ENCODE measurements at places on chromosomes 6 and 20.

GRCh38 chr6:15735567-15736265 lies 72.9 kb upstream of the DTNBP1 start:
- DNase-seq = peak; percentile 67

- DNase-seq = no peak
Measured at GRCh38 chr6:2127484-2127911, 117.9 kb downstream of the GMDS start.

GRCh38 chr6:28875191-28875747 lies 48.5 kb downstream of the TRIM27 start:
- DNase-seq = no peak

DNA sequence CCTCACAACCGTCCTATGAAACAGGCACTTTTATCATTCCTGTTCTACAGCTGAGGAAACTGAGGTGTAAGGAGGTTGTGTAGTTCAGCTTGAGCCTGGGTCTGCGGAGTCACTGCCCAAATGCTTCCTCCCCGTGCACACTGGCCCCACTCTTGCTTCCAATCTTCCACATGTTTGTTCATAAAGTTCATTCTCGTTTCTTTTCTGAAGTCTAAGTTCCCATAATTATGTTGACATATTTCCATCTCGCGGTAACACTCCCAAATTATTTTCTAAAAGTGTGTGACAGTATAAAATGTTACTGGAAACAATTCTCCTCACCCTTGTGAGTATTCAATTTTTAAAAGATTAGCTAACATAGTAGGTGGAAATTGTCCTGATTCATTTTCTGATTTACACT lies 106.9 kb downstream of the SLC22A3 start:
- no peak for DNase-seq

DNA sequence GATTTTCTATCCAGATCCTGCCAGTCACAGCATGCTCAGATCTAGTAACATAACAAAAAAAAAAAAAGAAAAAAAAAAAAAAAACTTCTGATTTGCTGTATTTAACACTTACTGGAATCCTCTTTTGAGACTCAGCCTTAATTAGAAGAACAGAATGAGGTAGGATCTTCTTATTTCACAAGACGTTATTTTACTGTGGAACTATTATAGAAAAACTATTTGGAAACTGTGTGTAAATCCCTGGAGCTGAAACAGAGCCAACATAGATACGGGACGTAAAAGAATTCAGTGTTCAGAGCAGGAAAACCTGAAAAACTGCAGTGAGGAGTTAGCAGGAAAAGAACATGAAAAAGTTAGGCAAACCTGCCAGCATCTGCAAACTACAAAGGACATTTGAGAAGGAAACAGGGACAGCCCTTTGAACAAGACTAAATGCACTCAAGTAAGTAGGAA lies 3.4 kb upstream of the ZNF217 start:
- no peak for DNase-seq

DNA sequence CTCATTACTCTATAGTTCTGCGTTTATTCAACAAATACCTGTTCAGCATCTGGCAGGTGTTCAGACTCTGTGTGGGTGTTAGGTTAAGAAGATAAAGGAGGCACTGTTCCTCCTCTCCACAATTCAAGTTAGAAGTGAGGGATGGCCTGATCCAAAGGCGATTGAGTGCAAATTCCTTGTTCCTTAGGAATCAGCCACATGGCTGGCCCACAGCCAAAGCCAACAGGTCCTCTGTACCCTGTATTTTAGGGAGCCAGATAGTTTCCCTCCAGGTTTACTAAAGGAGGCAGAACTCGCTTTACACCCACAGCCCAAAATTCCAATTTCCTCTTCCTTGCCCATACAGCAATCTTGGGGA lies 5.0 kb upstream of the CD40 start:
- DNase-seq = no peak

- no peak for DNase-seq
Measured at GRCh38 chr6:17863901-17864754, 123.3 kb downstream of the KIF13A start.

DNA sequence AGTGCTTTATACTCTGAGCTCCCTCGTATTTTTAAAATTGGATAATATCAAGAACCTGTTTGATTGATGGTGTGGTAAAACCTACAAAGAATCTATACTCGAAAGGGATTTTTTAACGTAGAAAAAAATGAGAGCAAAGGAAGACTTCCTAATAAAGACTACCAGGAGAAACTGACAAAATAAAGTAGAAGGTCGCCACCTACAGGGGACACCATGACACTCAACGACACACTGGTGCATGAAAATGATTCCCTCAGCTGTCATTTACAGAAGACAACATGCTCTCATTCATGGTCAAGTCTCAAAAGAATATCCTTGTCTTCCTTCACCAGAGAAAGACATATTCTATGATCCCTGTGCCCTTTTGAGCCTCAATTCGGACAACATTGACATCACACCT lies 10.1 kb upstream of the NHSL1 start:
- peak; percentile 49 for DNase-seq

DNA sequence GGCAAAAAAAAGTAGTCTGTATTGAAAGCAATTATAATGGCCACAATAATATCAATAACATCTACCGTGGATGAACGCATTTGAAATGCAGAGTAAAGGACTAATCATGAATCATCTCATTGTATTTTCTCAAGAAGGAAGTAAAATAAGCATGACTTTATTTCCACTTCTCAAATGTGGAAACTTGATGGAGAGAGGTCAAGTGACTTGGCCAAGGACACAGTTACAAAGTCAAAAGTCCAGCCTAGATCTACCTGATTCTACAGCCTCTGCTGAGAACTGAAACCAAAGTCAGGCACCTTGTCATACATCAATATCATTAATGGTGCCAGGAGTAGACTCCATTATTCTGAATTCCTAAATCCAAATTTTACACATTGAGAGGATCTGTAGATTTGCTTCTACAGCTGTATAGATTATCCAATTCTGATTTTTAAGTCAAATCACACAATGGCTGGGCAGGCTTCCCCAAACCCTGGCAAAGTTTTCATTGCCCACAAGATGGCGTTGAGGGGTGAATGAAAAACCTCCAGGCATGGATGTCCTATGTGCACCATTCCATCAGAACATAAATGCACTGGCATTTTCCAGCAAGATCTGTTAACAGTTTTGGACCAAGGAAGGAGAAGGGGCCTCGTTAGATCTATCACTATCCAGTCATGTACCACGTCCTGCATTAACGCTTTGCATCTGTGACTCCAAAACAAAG lies 423.1 kb downstream of the MAFB start:
- DNase-seq = no peak

DNA sequence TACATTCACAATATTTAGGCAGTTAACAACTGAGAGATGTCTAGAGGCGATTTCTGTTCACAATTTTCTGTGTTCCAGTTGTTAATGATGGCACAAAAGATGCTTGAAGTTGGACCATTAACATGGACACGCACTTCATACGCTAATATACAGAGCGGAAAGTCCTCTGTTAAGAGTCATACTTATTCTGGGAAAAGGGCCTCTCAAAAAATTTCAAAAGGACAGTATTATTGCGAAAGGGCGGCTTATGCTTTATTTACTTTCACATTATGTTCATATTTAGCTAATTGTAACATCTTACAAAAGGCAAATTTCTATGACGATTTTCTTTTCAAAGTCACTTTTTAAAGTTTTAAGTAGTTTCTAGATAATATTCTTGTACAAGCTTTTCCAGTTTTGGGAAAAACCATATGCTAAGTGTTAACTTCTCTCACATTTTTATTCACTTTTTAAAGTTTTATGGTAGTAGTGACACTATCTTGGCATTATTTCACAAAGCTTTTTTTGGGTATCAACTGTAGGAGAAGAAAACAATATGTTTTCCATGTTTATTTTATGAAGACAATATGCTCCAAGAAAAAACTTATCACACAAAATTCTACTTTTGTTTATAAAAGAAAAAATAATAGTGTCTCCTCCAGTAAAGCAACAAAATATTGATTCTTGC lies 62.3 kb downstream of the MAP7 start:
- no peak for DNase-seq

GRCh38 chr6:144262470-144263369 lies 22.4 kb upstream of the UTRN start:
- DNase-seq = no peak

GRCh38 chr20:19252451-19253120 lies 40.1 kb downstream of the SLC24A3 start:
- DNase-seq = no peak

GRCh38 chr6:140208286-140208685 lies 833.8 kb upstream of the CITED2 start:
- peak; percentile 34 for DNase-seq

GRCh38 chr6:144149558-144149893 lies 791 bp upstream of the STX11 start:
- DNase-seq = no peak

DNA sequence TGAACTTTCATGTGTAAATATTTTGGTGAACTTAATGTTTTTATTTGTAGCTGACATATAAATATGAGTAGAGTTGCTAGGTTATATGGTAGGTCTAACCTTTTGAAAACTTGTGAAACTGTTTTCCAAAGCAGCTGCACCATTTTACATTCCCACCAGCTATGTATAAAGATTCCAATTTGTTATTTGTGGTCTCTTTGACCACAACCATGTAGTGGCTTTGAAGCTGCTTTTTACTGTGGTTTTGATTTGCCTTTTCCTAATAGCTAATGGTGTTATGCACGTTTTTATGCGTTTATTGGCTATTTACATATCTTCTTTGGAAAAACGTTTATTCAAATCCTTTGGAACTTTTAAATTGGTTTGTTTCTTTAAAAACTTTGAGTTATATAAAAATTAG lies 10.3 kb downstream of the CST3 start:
- no peak for DNase-seq

- no peak for DNase-seq
Measured at GRCh38 chr6:14767226-14767625, 478.6 kb upstream of the JARID2 start.

GRCh38 chr6:74597266-74597665 lies 608.6 kb downstream of the COL12A1 start:
- DNase-seq = no peak

- no peak for DNase-seq
Measured at GRCh38 chr20:49261173-49261572, 16.7 kb downstream of the ZNFX1 start.

GRCh38 chr6:37648465-37649330 lies 49.0 kb downstream of the MDGA1 start:
- DNase-seq = no peak

- no peak for DNase-seq
Measured at GRCh38 chr6:24646771-24647170, 780 bp upstream of the KIAA0319 start.

GRCh38 chr20:32664678-32665159 lies 9.0 kb downstream of the C20orf203 start:
- no peak for DNase-seq

GRCh38 chr6:168355716-168356522 lies 36.3 kb upstream of the DACT2 start:
- DNase-seq = peak; percentile 62

DNA sequence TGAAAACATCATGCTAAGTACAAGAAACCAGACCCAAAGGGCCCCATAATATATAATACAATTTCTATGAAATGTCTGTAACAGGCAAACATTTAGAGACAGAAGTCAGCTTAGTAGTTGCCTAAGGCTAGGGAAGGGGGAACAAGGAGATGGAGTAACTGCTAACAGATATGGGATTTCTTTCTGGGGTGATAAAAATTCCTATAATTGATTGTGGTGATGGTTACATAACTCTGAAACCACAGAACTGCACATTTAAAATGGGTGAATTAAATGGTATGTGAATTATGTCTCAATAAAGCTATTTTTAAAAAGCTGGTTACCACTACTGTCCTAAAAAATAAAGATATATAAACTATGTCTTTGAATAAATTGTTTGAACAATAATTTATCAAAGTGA lies 3.2 kb downstream of the CEP162 start:
- no peak for DNase-seq

GRCh38 chr6:92763680-92764079 lies 655.7 kb downstream of the EPHA7 start:
- DNase-seq = no peak
